Stimulated activated CD8-positive, alpha-beta memory T cell treated with anti-CD3 and anti-CD28 coated beads, Interleukin-7, amount 100 ng/mL, for 4 hours (primary cell): ENCODE measurements at places on chromosomes 4 and X.

GRCh38 chrX:43835559-43835958, 46.7 kb downstream of the MAOB start:
- DNase-seq = no peak

- no peak for DNase-seq
Observed at GRCh38 chr4:8347660-8348059, 78.1 kb downstream of the HTRA3 start.

GRCh38 chr4:146063143-146063542, 112.4 kb upstream of the LSM6 start:
- no peak for DNase-seq

DNA sequence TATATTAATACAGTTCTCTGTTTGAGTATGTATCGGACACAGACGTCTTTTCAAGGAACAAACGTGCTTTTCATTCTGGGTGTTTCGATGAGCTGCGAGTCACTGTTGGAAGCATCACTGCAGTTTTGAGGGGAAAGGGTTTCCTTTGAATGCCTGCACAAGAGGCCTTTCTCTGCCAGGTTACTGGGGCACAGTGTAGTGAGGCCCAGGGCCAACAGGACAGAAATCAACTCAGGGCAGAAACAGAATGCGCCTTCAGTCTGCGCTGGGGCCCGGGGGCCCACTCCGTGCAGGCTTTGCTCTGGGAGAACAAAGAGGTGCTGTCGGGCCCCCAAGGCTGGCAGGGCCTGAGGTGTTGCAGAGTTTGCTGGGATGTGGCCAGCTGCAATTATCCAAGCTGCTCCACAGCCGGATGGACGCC, 2.3 kb upstream of the PPP2R3B start:
- DNase-seq = no peak

DNA sequence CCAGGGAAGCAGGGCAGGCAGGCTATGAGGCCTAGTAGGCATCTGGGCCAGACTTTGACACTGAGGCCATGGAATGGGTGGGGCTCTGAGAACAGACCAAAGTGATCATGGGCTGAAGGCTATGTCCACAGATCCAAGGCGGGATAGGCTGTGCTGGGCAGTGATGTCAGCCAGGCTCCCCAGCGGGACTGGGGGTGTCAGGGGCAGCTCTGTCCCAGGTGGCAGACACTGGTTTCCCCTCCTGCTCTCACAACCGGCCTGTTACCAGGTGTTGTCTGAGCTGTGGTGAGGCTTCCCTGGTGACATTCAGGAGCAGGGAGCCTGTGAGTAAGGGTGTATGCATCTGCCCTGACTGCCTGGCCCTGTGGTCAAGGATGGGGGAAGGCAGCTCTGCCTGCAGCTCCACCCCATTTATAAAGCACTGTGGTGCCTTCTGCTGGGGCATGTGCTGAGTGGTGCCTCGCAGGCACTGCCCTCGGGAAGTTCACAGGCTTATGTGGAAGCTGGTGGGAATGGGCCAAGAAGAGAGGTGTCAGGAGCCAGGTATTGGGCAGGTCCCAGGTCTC, 2.9 kb downstream of the IL9R start:
- no peak for DNase-seq

DNA sequence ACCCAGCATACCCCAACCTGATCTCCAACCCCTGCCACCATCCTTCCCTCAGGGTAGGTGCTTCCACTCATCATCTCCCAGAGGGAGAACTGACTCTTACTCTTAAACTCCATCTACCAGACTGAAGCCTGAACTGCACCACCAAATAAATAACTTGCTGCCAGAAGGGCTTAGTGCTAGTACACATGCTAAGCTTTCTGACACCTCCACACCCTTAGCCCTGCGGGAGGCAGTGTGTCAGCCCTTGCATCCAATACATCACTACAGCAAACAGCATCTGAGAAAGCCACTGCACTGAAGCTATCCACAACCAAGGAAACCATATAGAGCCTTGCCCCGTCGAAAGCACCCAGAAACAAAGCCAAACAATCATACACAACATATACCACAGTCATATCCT, 68.6 kb upstream of the MCF2 start:
- no peak for DNase-seq
